Hematopoietic multipotent progenitor cell treated with erythropoietin and hydrocortisone succinate and interleukin-3 and kit ligand, for 15 days (in vitro differentiated cells): ENCODE measurements at places on chromosomes 5 and 9.
A peak's percentile ranks its signal among the peaks of the same experiment; 100 is the strongest.

DNA sequence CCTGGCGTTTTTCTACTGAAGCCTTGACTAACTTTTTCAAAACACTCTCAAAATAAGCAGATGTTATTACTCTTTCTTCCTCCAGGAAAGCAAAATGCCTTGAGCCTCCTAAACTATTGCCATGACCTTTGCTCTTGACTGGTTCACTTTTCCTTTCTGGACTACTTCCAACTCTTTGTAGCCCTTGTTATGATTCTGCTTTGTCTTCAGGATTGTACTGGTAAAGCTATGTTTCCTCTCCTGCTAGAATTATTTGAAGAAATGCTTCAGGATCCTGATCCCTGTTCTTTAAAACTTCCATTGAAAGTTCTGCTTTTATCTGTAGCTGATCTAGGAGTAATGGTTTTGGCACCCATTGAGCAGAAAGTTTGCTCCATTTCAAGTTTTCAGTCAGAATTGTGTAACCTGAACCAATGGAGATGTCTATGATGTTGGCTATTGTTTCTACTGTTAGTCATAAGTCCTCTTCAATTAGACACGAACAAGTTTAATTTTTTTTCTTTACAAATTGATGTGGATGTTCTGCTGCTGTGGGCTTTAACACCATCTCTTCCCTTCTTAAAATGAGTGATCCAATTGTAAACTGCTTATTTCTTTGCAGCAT is 1356.4 kb downstream of the EFNA5 start:
- no peak for DNase-seq

DNA sequence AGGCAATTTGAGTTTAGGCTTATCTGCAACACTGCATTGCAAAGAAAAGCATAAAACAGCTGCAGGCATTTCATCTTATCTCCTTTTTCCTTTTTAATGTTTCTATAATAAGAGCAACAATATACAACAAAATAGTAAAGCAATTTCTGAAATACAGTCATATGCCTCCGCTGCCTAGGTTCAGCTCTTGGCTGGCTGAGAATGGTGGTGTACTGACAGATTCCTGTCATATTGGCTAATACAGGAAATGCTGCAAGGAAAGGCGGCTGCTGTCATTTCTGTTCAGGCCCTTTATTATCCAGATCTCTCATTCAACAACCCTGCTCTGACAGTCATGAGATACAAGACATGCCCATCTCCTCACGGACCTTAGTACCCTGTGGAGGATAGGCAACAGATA is 677.0 kb downstream of the TAF11L14 start:
- DNase-seq: no peak

DNA sequence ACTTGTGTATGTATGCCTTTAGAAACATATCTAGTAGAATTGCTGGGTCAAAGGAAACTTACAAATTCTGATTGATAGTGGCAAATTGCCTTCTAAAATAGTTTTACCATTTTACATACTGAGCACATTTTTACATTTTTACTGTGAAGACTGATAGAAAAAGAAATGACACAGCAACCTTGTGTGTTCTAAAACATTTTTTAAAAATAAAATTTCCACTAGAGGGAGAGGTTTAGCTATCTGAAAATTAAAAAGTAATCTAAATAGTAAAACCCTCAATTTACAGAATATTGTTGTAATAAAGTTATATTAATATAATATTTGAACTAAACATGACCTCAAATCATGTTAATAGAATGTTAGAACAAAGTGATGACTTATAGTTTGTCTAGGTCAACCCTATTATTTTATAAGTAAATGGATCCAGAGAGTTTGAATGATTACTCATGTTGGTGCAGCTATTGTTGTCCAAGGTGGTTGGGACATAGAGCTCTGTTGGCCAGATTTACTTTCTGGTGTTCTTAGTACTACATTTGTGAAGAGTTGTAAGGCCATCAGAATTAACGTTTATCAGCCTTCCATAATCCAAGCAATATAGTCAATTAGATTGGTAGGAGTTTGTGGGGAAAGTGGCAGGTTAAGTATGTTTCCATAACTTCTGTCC is 17.2 kb downstream of the CENPP start:
- DNase-seq: no peak

- no peak for DNase-seq
These were observed 386.0 kb downstream of the ARRDC3 start for GRCh38 chr5:90997082-90997481.

DNA sequence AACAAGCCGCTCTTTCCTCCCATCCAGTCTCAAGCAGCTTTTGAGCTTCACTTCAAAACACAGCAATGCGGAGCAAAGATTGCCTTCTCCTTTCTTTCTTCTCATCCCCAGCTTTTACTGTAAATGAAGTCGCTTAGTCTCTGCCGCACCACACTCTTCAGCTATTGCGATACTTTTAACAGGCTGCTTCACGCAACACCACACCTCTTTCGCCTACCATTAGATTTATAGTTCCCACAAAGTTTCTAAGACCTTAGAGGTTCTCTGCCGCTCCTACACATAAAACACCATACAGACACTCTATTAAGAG is 711 bp downstream of the PGGT1B start:
- DNase-seq: peak; percentile 23

GRCh38 chr9:38107811-38108304 is 38.8 kb upstream of the SHB start:
- no peak for DNase-seq
